Pericardium fibroblast (primary cell): ENCODE measurements at places on chromosomes 11 and 22. TPM values are rescaled to one million over a fixed set of nuclear protein-coding genes. Genes with fewer than 3 reads are reported as not detected.

The KDM4E gene
- not detected in 2 replicates for total RNA-seq

The SLC5A1 gene
- total RNA-seq: not detected in 2 replicates

The NCAM1 gene
- total RNA-seq: 2.6 and 17.3 TPM in 2 replicates

The XPNPEP3 gene
- total RNA-seq: 8.2 and 10.0 TPM in 2 replicates

The KCNJ1 gene
- total RNA-seq: not detected in 2 replicates

The GGT1 gene
- total RNA-seq: 0.12 and 2.5 TPM in 2 replicates

The CTSF gene
- 70.1 and 83.0 TPM in 2 replicates for total RNA-seq

The OR4C13 gene
- total RNA-seq: not detected in 2 replicates

The RFPL1 gene
- not detected in 2 replicates for total RNA-seq

The CDC42EP1 gene
- 118 and 169 TPM in 2 replicates for total RNA-seq

The VSIG2 gene
- total RNA-seq: not detected in 2 replicates

The AAMDC gene
- 32.5 and 74.8 TPM in 2 replicates for total RNA-seq

The INPPL1 gene
- 71.9 and 76.0 TPM in 2 replicates for total RNA-seq

The MIOX gene
- 0.43 TPM in 1 of 2 replicates, not detected in the other for total RNA-seq

The BRSK2 gene
- 0.09 and 1.6 TPM in 2 replicates for total RNA-seq

The TNNT3 gene
- 12.3 and 28.9 TPM in 2 replicates for total RNA-seq

The TRPC6 gene
- 0.43 and 0.82 TPM in 2 replicates for total RNA-seq

The GPR83 gene
- total RNA-seq: not detected in 2 replicates

The LMF2 gene
- total RNA-seq: 64.2 and 77.0 TPM in 2 replicates

The PTPRCAP gene
- total RNA-seq: 0.93 TPM in 1 of 2 replicates, not detected in the other

The MMP26 gene
- total RNA-seq: not detected in 2 replicates
